ENCODE measurements at places on chromosomes 11 and 22. TPM values are rescaled to one million over a fixed set of nuclear protein-coding genes. Genes with fewer than 3 reads are reported as not detected.
A peak's percentile ranks its signal among the peaks of the same experiment; 100 is the strongest.

OR51E2 gene
- total RNA-seq = under 0.01 TPM

FXYD2 gene
- total RNA-seq = 0.54 TPM

- DNase-seq = no peak
Measured at GRCh38 chr11:121489823-121490222, 37.1 kb upstream of the SORL1-AS1 start.

LRRC10B gene
- total RNA-seq = under 0.01 TPM

- no peak for DNase-seq
Measured at GRCh38 chr11:113618360-113618759, 87.7 kb downstream of the TMPRSS5 start.

KCTD14 gene
- total RNA-seq = 0.27 TPM

POGLUT3 gene
- total RNA-seq = 5.4 TPM

DNA sequence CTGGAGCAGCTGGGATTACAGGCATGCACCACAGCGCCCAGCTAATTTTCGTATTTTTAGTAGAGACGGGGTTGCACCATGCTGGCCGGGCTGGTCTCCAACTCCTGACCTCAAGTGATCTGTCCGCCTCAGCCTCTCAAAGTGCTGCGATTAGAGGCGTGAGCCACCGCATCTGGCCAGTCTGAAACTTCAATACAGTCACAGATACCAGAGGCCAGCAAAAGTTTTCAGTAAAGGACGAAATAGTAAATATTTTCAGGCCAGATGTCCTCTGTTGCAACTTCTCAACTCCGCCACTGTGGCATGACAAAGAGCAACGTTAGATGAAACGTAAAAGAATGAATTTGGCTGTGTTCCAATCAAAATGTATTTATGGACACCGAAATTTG is 403.6 kb downstream of the MN1 start:
- DNase-seq = no peak

DNA sequence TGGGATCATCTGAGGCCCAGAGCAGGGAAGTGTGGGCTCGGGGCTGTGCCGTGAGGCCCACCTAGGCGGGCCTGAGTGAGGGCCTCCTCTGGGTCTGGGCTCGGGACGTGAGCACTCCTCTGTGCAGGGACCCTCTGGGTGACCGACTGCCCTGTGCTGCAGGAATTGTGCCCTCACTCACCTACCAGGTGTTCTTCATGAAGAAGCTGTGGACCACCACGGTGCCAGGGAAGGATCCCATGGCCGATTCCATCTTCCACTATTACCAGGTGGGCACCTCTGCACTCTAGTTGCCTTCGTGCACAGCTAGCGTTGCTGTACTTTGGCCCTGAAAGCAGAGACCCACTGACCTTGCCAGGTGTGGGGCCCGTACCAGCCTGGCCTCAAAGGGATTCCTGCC is 80.5 kb downstream of the MYO7A start:
- DNase-seq = no peak

GRCh38 chr11:68842427-68843051 is 823 bp upstream of the CPT1A start:
- DNase-seq = no peak

DNA sequence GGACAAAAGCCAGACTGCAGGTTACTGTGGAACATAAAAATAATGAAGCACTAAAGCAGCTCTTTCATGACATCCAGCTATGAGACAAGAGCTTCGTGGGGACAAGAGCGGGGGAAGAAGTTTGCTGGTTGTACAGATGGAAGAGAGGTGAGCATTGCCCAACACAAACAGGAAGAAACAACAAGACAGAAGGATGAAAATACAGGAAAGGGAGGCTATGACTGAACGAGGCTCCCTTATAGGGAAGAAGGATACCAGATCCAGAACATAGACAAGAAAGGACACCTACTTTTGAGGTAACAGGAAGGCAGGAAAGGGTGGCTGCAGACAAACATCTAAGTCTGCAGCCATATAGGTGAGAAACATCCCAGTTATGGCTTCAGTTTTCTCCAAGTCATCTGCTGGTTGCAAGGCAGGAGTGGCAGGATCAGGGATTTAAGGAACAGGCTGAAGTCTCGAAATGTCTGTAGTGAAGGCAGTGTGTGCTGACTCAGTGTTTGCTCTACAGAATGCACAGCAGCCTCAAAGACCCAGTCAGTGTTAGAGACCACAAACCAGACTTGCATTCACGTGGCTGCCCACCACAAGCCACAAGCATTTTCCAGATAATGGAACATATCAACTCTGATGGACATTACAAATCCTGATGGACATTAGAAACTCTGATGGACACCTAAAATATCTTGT is 1.9 kb downstream of the CLTCL1 start:
- DNase-seq = peak; percentile 22

TMEM132A gene
- under 0.01 TPM for total RNA-seq

GRCh38 chr22:21708960-21709359 is 26.6 kb downstream of the YPEL1 start:
- DNase-seq = no peak

DNA sequence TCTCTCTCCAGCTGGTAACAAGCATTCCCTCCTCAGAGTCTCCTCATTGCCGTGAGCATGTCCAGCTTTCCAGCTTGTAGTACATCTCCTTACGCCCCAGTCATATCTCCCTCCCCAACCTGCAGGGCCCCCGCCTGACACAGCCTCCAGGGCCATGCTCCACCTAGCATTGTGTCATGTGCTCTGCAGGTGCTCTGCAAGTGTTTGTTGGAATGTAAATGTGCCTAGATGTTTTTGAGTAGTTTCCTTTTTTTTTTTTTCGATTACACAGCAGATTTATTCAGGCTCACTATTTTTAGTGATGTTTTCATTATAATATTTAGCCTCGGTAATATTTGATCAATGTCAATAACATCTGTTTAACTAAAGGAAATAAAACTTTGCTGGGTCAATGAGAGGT is 82.5 kb downstream of the NCAM1 start:
- no peak for DNase-seq

DNA sequence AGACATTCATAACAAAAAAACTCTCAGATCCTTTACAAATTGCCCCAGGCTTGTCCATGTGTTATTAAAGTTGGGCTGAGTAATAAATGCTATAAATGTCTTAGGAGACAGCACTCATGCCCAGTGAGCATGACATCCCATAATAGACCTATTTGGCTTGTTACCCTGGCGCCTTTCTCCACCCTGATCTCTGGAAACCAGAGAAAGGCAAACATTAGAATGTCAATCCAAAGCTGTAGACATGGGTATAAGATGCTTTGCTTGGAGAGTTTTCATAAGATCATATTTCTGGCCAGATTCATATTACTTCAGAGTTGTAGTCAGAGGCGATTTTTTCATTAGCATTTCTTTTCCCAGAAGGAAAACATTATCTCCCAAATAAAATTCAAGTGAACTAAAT is 161.3 kb upstream of the UBASH3B start:
- DNase-seq = no peak

SLC22A6 gene
- total RNA-seq = not detected

DNA sequence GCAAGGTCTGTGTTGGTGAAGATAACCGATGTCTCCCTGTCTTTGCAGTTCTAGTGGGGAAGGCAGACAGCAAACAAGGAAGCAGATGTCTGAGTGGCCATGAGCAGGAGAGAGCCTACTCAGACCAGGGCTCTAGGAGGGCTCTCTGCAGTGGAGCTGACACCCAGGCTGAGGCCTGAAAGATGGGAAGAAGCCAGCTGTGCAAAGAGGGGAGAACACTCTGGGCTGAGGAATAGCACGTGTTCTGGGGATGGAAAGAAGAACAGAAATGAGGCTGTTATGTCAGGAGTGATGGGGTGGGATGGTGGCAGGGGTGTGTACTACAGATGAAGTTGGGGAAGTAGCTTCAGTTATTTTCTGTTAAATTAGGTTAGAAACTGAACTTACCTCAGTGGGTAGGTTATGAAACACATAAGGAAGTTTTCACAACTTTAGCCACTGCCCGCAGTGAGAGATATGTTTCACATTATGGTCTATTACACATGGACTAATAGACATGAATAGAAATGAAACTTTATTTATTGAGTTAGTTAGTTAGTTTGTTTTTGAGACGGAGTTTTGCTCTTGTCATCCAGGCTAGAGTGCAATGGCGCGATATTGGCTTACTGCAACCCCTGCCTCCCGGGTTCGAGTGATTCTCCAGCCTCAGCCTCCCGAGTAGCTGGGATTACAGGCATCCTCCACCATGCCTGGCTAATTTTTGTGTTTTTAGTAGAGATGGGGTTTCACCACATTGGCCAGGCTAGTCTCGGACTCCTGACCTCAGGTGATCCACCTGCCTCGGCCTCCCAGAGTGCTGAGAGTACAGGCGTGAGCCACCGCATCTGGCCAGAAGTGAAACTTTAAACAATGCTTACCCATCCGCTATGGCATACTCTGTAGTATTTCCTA is 7.8 kb downstream of the DCPS start:
- DNase-seq = peak; percentile 61

GRCh38 chr11:27976262-27976661 is 131.7 kb downstream of the KIF18A start:
- DNase-seq = no peak

DNA sequence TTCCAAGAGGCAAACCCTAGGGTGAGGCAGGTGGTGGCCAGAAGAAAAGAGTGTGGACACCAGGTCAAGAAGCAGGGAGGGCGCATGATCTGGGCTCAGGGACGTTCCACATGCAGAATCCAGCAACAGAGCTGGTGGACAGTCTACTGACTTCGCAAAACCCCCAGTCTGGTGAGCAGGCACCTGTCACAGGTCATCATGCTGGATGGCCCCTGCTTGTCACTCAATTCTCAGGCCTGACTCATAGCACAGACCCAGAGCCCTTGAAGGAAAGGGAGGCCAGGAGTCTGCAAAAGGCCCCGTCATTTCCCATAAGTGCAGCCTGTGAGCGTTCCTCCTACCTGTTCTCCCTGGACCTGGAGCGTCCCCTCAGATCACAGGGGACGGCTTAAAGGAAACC is 18.2 kb downstream of the APOL4 start:
- no peak for DNase-seq

OSBPL5 gene
- total RNA-seq = 20.5 TPM

SYVN1 gene
- 44.7 TPM for total RNA-seq

- no peak for DNase-seq
Measured at GRCh38 chr22:40202225-40202944, 24.7 kb downstream of the TNRC6B start.

DNA sequence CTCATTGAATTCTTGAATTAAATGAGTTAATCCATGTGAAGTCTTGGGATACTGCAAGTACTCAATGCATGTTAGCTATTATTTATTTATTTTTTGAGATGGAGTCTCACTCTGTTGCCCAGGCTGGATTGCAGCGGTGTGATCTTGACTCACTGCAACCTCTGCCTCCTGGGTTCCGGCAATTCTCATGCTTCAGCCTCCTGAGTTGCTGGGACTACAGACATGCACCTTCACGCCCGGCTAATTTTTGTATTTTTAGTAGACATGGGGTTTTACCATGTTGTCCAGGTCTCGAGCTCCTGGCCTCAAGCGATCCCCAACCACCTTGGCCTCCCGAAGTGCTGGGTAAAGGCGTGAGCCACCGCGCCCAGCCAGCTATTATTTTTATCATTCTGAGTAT is 9.4 kb downstream of the MMP7 start:
- DNase-seq = no peak

DNA sequence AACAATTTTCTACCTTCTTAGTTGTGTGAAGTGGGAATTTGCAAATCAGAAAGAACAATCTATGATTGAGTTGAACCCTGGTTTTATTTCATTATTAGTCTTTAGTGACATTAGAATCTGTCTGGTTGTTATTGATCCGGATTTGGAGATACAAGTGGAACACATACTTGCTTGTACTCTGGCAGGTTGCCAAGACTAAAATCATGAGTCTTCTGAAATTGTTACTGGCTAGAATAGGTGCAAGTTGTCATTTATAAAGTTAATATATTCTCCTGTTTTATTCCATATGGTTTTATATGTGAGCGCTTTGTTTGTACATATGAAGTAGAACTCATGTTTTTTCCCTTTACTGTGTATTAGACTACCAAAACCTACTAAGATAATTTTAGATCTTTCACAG is 23.0 kb downstream of the CCDC15 start:
- no peak for DNase-seq

- DNase-seq = no peak
Measured at GRCh38 chr11:88363004-88363403, 25.5 kb upstream of the CTSC start.

- no peak for DNase-seq
Measured at GRCh38 chr11:75879737-75880136, 64.7 kb downstream of the UVRAG start.

P2RY6 gene
- 0.27 TPM for total RNA-seq

GAL gene
- not detected for total RNA-seq

HTR3A gene
- under 0.01 TPM for total RNA-seq

GRCh38 chr11:120629407-120630080 is 118.0 kb downstream of the GRIK4 start:
- DNase-seq = no peak

PARVG gene
- total RNA-seq = 133 TPM

DNA sequence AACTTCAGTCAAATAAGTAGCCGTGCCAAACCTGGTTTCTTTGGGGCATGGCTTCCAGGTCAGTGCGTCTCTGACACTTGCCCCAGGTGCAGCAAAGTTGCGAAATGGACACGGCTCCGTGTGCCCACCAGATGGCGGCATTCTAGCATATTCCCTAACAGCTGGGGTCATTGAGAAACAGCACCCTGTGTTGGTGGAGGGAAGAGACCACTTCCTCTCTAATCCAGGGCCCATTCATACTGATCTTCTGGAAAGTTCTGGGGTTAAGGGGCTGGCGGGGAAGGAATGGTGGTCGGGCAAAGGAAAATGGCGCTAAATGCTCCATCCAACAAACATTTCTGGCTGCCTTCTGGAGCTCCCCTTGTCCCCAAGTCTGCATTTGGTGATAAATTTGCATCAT is 141.2 kb upstream of the TIMP3 start:
- peak; percentile 70 for DNase-seq

GRCh38 chr11:16799890-16800289 is 61.4 kb downstream of the C11orf58 start:
- no peak for DNase-seq

CALCB gene
- total RNA-seq = not detected

DNA sequence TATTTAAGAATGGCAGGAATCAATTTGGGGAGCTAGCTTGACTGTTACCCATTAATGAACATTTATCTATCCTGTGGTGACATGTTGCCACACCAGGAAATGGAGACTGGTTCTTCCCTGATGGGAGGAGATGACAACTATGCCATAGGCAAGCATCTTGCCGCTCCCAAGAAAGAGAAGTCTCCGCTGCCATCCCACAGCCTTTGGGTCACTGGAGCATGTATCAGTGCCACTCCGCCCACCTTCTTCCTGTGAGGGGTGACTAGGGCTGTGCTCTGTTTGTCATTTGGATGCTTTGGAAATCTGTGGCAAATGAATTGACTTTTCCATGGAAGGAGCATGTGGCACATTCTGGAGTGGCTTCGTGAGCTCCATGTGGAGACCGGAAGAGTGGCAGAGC is 6.5 kb downstream of the STIP1 start:
- DNase-seq = no peak

GRCh38 chr11:130068546-130068985 is 1.1 kb upstream of the APLP2 start:
- DNase-seq = no peak

- DNase-seq = no peak
Measured at GRCh38 chr11:116030697-116031331, 526.6 kb upstream of the CADM1 start.

Data from hematopoietic multipotent progenitor cell (in vitro differentiated cells).